IPS DF 6.9 (cell line): ENCODE measurements at places on chromosomes 1 and 21.
A peak's percentile ranks its signal among the peaks of the same experiment; 100 is the strongest.

GRCh38 chr1:118863688-118864087 is 124.5 kb downstream of the TBX15 start:
- no peak overlapping the region for H3K27ac ChIP-seq
- H3K4me3 ChIP-seq: no peak overlapping the region
- H3K36me3 ChIP-seq: no peaks in the 10 kb centered on the region
- DNase-seq: no peak
- no peaks in the 10 kb centered on the region for H3K27me3 ChIP-seq

DNA sequence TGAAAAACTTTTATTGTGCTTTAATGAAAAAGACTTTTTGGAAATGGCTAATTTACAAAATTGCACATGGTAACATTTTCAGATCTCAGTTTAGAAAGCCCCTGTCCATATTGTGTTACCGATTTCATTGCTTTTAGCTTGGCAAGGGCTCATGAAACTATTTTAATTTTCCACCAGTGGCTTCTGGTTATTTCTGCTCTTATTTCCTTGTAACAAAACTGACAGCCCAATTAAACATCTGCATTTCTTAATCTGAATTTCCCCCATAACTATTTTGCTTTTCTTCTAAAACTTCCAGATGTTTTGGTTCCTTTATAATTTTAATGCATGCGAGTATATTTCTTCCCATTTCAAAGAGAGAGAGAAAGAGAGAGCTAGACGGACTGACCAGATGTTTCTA is 264.8 kb downstream of the PTPRC start:
- no peaks in the 10 kb centered on the region for H3K27me3 ChIP-seq
- H3K36me3 ChIP-seq: no peaks in the 10 kb centered on the region
- no peak overlapping the region for H3K27ac ChIP-seq
- H3K4me3 ChIP-seq: no peak overlapping the region
- DNase-seq: no peak

- no peaks in the 10 kb centered on the region for H3K4me1 ChIP-seq
- H3K27ac ChIP-seq: no peak overlapping the region
- no peak for DNase-seq
- H3K4me3 ChIP-seq: no peak overlapping the region
- H3K27me3 ChIP-seq: no peaks in the 10 kb centered on the region
Observed at GRCh38 chr1:61184040-61184713, 101.8 kb downstream of the NFIA start.

GRCh38 chr21:38323721-38324531 is 67.1 kb downstream of the KCNJ15 start:
- DNase-seq: peak; percentile 16
- H3K4me1 ChIP-seq: no peaks in the 10 kb centered on the region; the same call in none of the 2 replicates
- no peak overlapping the region for H3K27ac ChIP-seq
- H3K36me3 ChIP-seq: no peaks in the 10 kb centered on the region
- no peaks in the 10 kb centered on the region for H3K27me3 ChIP-seq

DNA sequence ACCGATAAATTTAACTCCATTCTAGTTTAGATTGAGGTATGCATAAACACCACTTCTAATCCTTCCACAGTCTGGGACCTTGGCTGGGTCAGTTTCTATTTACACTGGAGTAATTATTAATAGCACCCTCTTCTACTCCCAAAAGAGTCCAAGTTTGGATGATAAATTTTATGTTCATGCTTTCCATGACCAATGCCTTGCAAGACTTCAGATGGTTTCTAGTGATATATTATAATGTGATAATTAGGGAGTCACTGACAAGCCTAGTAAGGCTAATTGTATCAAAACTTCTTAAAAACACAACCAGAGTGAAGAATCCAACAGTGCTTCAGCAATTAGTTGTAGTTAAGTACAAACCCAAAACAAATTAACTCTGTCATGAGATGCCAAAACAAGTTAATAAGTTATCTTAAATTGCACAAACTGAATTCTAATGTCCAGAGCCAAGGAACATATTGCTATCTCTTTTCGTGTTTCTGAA is 489.6 kb downstream of the TTLL7 start:
- H3K4me1 ChIP-seq: no peaks in the 10 kb centered on the region
- H3K27me3 ChIP-seq: no peaks in the 10 kb centered on the region
- H3K4me3 ChIP-seq: no peak overlapping the region
- no peak for DNase-seq

DNA sequence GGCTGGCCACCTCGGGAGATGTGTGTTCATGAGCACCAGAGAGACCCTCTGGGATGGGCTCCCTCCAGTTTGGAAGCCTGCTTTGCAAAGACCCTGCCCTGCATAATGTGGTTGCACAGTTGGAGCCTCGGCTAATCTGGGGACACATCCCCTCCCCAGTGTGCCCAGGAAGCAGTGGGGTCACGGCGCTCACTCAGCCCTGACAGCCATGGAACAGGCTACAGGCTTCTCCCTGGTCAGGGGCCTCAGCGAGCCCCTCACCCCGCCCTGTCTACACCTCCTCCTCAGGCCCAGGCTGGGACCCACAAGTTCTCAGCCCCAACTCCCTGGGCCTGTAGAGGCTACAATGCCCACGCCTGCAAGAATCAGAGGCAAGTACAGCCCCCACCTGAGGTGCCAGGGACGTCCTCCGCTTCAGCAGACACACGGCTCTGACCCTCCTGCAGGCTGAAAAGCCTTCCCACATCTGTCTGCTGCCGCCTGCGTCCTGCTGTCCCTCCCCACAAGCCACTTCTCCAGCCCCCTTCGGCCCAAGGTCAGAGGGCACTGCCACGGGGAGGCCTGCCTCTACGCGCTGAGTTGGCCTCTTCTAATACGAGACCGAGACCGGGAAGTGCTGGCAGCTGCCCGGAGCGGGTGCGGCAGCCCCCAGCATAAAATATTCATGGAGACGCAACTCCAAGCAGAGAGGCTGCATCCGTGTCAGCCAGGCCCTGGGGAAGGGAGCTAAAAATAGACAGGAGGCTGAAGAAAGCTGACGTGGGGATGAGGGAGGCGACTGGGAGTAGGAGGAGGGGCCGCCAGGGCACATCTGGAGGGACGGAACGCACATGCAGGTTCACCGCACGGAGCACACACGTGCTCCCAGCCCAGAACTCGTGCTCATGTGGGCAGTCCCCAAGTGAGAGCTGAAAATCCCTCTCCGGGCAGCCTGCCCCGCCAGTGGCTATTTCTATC is 15.2 kb upstream of the GPR153 start:
- no peaks in the 10 kb centered on the region for H3K27me3 ChIP-seq
- no peak for DNase-seq
- no peaks in the 10 kb centered on the region; the same call in 1 of the 2 replicates for H3K4me1 ChIP-seq
- no peaks in the 10 kb centered on the region; the same call in 1 of the 2 replicates for H3K36me3 ChIP-seq
- H3K4me3 ChIP-seq: no peak overlapping the region

DNA sequence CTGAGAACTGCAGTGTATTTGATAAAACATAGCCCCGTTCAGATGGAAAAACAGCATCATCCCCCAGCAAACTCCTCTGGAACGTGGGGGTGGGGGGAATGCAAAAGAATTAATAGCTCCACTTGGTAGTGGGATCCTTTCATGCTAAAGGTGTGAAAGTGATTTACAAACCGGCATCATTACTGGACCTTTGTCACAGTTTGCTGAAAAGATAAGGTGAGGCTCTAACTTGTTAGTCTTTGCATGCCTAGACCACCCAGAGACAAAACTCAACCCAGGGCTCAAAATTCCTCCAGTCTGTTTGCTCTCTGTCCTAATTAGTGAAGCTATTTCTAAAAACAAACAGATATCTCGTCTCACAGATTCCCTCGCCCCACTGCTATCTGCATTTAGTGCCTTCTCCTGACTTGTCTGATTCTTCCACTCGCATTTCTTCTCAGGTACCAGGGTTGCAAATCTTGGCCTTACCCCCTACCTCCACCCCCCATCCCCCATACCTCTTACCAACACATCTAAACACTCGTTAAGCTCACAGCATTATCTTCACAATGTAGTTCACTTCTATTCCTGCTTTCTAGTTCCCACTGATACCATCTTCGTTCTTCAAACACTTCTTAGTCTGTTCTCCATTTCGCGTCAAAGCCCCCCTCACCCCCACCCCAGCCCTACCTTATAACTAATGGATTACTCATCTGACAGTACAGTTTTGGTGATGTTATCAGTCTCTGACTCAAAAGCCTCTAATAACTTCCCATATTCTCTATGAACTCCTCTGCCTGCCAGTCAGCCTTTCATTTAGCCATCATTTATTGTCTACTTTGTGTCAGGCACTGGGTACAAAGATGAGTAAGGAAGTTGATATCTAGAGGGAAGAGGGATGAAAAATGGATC is 11.8 kb downstream of the IER5 start:
- no peak overlapping the region for H3K4me3 ChIP-seq
- peaks cover 9% of the 10 kb centered on the region for H3K4me1 ChIP-seq
- H3K36me3 ChIP-seq: no peaks in the 10 kb centered on the region
- no peak for DNase-seq
